ENCODE measurements at places on chromosomes 3 and 15.

GRCh38 chr15:75942464-75942863 is 38.8 kb downstream of the FBXO22 start:
- DNase-seq: no peak

- DNase-seq: no peak
Observed at GRCh38 chr3:42539871-42540714, 37.6 kb downstream of the VIPR1 start.

DNA sequence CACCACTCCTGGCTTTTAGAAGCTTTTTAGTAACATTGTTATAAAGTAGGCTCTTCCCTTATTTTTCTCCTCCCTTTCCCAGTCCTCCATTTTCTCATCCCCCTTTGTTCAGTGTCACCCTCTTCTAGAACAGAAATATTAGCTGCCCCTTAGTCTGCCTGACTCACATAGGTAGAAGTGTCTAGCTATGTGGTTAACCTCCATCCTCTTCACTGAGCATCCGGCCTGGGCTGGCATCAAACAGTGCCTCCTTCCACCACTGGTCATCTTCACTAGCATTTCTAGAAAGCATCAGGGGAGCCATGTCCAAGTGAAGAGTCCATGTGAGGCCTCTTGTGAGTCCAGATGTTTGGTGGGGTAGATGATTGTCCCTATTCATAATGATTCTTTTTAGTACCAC is 70.0 kb upstream of the SKOR1 start:
- DNase-seq: no peak

GRCh38 chr3:98657457-98657856 is 64.0 kb upstream of the CPOX start:
- peak; percentile 10 for DNase-seq

GRCh38 chr15:42072141-42072685 is 22.1 kb downstream of the PLA2G4D start:
- DNase-seq: no peak

GRCh38 chr15:46676233-46677206 is 1040.8 kb upstream of the SEMA6D start:
- DNase-seq: no peak

- no peak for DNase-seq
Observed at GRCh38 chr15:58352026-58352929, 79.5 kb upstream of the LIPC start.

- DNase-seq: no peak
Observed at GRCh38 chr3:61158216-61158615, 93.0 kb downstream of the FHIT start.

All from stimulated activated CD4-positive, alpha-beta T cell treated with anti-CD3 and anti-CD28 coated beads, TNF-alpha, amount 100 ng/mL, for 4 hours (primary cell).